ENCODE measurements at places on chromosomes 3 and 15.

DNA sequence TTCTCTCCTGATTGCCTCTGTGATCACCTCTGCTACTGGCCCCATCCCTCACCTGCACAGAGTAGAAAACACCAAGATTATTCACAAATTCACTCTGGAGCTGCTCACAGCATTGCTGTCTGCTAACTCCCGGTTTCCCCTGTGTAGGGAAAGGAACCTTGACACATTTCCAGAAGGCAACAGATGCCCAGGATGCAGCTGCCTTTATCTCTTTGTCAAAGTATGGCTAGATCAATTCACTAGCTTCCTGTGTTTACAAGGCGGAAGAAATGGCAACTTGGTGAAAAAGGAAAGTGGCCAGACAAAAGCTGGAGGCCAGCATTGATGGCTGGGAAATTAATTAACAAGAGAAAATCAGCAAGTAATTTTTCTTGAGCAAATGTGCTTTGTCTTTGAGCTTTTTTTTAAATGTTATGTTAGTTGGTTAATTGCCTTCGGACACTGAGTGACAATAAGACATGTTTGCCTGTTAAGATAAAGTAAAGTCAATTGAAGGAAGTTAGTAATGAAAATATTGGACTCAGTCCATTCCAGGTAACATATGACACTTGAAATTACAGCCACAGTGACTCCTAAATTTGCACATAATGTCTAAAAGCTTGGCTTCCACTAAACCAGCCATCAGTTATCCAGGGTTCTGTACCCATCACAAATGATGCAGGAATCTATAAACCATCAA is 394.6 kb upstream of the IL12A start:
- no peak for DNase-seq

GRCh38 chr3:181402347-181402746 is 309.4 kb upstream of the SOX2 start:
- DNase-seq: no peak

- no peak for DNase-seq
Measured at GRCh38 chr3:28286595-28286994, 45.2 kb downstream of the CMC1 start.

- DNase-seq: no peak
Measured at GRCh38 chr3:65303431-65303830, 615.6 kb upstream of the ADAMTS9 start.

DNA sequence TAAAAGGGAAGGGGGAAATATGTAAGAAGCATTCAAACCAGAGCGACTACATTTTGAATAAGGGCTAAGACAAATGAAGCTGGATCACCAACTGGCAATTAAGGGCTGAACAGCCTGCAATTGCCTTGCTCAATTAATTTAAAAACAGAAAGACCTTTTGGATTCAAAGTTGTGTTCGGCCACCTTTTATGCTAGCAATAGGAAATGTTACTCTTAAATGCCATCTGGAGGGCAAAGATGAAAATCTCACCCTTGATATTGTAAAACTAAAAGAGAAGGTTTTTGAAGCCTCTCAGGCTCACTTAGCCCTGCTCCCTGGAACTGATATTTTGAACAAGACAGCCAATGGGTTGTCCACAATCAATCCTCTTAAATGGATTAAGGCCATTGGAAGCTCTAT is 44.2 kb downstream of the ACAD9 start:
- peak; percentile 33 for DNase-seq

GRCh38 chr3:88767746-88768145 is 339.7 kb upstream of the EPHA3 start:
- DNase-seq: no peak

GRCh38 chr3:29936054-29936453 is 655.2 kb downstream of the RBMS3 start:
- no peak for DNase-seq

GRCh38 chr15:89669309-89669865 is 9.8 kb downstream of the PLIN1 start:
- DNase-seq: no peak

DNA sequence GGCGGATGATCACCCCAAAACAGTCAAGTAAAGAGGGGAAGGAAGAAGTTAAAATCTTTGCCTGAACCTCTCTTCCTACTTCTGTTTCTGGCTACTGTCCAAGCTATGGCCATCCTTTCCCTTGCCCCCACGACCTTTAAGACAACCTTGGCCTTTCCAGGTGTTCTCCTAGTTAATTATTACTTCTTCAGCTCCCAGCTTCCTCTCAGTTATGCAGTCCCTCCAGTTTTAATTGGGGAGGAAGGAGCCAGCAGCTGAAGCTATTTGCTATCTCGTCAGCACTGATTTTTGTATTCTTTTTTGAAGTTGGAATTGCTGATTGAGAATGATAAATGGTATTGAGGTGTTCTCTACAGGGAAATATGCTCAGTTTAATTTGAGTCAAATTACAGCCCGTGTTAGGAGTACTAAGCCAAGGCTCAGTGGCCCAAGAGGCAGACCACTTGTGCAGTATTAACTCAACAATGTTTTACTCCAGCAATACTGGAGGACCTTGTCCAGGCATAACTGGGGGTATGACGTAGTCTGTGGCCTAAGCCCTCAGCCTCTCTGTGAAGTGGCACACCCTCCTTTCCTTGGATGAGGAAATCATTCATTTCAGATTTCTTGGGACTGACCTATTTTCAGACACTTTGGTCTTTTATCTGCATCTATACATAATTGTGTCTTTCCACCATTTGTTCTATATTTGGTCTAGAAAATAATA is 336.9 kb downstream of the SLC9A9 start:
- no peak for DNase-seq

- no peak for DNase-seq
Measured at GRCh38 chr3:42653303-42653559, 266 bp upstream of the ZBTB47 start.

DNA sequence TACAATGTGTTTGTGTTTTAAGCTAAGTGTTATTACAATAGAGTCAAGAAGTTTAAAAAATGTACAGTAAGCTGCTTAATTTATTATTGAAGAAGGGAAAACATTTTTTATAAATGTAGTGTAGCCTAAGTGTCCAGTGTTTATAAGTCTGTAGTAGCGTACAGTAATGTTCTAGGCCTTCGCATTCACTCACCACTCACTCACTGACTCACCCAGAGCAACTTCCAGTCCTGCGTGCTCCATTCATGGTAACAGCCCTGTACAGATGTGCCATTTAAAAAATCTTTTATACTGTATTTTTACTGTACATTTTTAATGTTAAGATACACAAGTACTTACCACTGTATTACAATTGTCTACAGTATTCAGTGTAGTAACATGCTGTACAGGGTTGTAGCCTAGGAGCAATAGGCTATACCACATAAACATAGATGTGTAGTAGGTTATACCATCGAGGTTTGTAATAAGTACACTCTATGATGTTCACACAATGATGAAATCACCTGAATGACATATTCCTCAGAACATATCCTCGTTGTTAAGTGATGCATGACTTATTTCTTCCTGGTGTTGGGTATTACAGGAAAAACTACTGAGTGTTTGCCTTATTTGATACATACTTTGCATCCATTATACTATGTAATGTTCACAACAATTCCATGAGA is 156.6 kb upstream of the NUDT16 start:
- no peak for DNase-seq

- DNase-seq: no peak
Measured at GRCh38 chr3:24773798-24774197, 279.1 kb upstream of the THRB start.

DNA sequence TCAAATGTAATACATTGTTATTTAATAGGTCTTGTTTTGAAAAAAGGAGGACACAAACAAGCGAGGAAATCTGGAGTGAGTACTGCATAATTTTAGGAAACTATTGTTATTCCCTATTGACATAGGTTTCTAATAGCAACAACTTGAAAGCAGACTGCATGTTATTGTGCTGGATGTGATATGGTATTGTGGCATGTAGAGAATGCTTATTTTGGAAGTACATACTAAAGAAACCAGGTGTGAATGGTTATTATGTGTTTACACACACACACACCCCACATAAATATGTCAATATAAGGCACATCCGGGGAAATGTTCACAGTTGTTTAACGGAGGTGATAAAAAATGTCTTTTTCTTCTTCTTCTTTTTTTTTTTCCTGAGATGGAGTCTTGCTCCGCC is 5.9 kb upstream of the MORF4L1 start:
- no peak for DNase-seq

DNA sequence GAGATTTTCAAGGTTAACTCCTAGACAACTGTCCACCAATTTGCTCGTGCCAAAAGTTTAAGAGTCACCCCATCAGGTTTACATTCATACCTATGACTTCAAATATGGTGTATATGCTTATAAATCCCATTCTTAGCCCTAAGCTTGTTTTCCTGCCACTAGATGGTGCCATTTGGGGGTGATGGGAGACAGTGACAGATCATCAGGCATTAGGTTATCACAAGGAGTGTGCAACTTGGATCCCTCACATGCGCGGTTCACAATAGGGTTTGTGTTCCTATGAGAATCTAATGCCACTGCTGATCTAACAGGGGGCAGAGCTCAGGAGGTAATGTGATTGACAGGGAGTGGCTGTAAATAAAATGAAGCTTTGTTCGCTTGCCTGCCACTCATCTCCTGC is 182.7 kb downstream of the CNTN6 start:
- DNase-seq: no peak

DNA sequence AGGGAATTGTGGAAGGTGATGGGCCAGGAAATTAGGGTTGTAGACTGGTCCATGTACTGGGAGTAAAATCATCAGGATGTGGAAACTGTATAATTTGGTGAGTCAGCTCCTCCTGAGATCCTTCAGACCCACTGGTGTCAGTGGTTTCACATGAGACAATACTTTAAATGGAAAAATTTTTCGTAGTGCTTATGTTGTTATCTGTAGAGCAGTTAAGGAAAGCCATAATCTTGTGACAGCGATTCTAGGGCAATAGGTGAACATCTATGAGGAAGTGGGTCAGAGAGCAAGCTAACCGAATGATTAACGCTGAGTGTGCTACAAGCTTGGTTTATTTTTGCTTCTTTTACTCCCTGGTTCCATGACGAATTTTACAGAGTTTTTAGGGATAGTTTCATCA is 200.6 kb downstream of the CADM2 start:
- DNase-seq: no peak

GRCh38 chr3:187323091-187323490 is 31.6 kb upstream of the MASP1 start:
- no peak for DNase-seq

- DNase-seq: no peak
Measured at GRCh38 chr3:5231487-5231886, 44.0 kb downstream of the EDEM1 start.

- no peak for DNase-seq
Measured at GRCh38 chr3:183854318-183855035, 29.1 kb upstream of the MAP6D1 start.

GRCh38 chr3:13088028-13089006 is 15.1 kb upstream of the IQSEC1 start:
- DNase-seq: no peak

GRCh38 chr3:89268059-89268458 is 160.6 kb downstream of the EPHA3 start:
- no peak for DNase-seq

- no peak for DNase-seq
Measured at GRCh38 chr15:69593981-69594966, 141.7 kb downstream of the RPLP1 start.

GRCh38 chr3:111319598-111319997 is 222.4 kb upstream of the CD96 start:
- DNase-seq: no peak

GRCh38 chr3:158403013-158403412 is 168.0 kb upstream of the MLF1 start:
- no peak for DNase-seq

- DNase-seq: no peak
Measured at GRCh38 chr3:140162551-140162950, 227.6 kb downstream of the CLSTN2 start.

DNA sequence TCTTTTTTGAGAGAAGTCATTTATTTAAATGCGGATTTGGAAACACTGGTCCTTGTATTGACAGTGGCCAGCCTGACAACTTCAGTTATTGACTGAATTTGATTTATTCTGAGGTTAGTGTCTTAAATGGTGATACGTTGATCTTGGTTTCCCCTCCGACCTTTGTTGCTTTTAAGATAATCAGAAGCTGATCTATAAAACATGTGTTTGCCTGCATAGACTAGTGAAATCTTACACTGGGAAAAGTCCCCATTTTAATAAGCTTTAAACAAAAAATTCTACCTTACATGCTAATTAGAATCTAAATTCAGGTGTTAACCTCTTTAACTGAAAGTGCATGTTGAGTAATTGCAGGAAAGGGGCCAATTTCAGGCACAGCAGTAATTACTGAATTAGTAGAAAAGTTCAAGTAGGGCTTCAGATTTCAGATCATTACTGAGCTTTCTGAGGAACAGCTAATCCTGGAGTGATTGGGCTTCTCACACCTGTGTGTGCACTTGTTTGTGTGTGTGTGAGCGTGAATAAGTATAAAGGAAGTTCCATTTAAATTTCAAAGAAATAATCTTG is 221.4 kb downstream of the SOX2 start:
- DNase-seq: no peak

DNA sequence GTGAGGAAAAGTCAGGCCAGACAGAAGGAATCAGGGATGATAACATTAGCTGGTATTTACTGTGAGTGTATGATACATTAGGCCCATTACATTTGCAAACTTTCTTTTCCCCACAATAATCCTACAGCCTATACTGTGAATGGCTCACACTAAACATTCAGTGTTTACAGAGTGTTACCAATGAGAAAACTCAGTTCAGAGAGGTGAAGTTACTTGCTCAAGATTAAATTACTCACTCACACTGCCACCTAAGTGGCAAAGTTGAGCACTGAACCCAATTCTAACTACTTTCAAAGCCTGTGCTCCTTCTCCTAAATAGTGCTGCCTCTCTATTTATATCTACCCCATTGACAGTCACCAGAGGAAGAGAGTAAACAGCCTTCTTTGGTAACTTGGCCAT is 8.5 kb downstream of the XPC start:
- no peak for DNase-seq

DNA sequence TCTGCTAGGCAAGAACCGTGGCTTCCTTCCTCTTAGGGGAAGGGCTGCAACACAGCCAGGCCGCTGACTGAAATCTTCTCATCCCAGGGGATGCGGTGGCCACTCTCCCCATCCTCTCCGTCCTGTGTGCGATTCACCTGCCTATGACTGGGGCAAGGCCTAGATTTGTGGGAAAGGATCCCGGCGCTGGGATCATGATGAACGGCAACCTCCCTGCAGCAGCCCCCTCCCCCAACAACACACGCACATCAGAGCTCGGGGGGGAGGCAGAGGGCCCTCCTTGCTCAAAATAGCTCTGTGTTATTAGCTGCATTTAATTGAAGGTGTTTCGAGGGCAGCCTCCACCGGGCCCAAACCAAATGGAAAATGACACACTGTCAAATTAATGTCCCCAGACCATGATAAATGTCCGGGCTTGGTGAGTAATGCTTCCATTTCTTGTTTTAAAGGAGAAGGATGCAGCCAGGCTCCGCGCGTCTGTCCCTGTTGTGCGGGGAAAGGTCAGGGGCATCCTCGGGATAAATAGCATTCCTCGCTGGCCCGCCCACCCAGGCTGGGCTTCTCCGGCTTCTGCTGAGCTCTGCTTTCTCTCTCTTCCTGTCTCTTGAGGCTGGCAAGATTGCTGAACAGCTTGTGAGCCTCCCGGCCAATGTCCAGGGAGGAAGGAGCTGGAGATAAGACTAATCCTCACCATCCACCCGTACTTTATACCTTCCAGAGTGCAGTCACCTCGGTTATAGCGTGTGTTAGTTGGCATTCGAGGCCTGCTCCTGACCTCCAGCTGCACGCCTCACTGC is 56.4 kb upstream of the TLE3 start:
- DNase-seq: no peak

GRCh38 chr15:69555080-69555479 is 102.5 kb downstream of the RPLP1 start:
- no peak for DNase-seq
